Epithelial cell of prostate (primary cell): ENCODE measurements at places on chromosomes 6 and 20.

DNA sequence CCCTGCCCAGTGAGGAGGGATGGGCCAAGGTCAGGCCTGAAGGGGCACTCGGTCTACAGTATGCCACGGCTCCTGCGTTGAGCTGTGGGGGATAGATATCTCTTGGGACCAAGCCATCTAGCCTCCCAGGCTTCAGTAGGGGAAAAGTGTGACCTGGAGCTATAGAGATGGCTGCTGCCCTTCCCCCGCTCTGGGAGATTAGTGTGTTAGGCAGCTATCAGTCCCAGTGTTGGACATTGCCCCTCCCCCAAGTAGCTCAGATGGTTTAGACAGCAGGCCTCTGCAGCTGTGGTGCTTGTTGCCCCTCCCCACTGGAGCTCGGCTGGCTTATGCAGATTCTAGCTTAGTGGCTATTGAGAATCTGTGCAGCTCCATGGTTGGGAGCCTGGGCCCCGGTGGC is 56.8 kb downstream of the KHDRBS2 start:
- no peak for DNase-seq

GRCh38 chr6:95923518-95923917 is 92.3 kb upstream of the FUT9 start:
- DNase-seq, result no peak

- no peak for DNase-seq
Measured at GRCh38 chr6:14775528-14775927, 470.3 kb upstream of the JARID2 start.

GRCh38 chr6:169752074-169752623 is 727 bp downstream of the ERMARD start:
- no peak for DNase-seq

- no peak for DNase-seq
Measured at GRCh38 chr20:3398681-3399252, 8.7 kb downstream of the DNAAF9 start.

GRCh38 chr6:116366740-116367275 is 3.9 kb upstream of the DSE start:
- no peak for DNase-seq

DNA sequence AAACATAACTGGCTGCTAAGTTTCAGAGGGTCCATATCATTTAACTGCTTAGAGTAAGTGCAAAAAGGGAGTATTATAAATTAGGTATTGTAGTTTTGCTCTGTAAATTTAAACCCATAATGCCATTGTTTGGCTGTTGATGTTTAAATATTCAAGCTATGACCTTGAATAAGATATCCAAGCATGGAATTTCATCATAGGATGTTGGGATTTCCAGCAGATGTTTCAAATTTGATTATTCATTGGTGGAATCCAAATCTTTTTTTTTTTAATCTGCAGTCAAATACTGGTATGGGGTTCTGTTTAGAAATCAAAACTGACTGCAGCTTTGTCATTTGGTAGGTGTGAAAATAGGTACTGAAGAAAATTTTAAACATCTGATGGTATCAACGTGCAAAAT is 161.0 kb downstream of the KHDC1L start:
- DNase-seq, result no peak

DNA sequence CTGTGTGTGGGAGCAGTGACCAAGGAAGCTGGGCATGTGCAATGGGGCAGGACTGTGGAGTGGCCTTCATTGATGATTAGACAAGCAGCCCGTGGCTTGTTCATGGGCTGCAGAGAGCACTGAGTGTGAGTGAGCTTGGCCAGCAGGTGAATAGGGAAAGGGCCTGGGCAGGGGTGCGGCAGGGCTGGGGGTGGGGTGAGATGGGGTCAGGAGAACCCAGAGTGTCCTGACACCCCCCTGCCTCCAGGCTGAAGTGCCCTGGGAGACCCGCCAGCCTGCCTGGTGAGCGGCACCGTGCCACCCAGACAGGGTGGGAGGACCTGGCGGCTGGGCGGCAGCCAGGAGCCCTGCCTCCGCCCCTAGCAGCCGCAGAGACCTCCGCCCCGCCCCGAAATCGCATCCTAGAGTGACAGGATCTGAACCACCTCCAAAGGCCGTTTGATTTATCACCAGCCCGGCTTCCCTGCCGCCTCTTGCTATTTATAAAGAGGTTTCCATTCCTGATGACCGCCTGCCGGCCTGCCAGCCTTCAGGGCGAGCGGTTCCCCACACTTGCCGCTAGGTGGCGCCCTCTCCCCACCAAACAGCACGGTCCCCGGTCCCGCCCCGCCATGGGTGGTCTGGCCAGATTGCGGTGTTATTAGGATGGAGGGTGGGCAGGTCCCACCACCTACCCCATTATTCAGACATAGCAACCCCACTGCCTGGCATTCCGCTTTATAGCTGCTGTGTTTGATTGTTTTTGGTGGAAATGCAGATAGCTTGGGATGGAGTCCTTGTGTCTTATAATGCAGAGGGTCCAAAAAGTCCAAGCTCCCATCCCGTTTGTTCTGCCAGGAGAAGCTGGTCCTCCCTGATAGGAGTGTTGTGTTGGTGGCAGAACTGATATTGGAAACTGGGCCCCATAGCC is 3.5 kb downstream of the MYLK2 start:
- DNase-seq, result no peak

DNA sequence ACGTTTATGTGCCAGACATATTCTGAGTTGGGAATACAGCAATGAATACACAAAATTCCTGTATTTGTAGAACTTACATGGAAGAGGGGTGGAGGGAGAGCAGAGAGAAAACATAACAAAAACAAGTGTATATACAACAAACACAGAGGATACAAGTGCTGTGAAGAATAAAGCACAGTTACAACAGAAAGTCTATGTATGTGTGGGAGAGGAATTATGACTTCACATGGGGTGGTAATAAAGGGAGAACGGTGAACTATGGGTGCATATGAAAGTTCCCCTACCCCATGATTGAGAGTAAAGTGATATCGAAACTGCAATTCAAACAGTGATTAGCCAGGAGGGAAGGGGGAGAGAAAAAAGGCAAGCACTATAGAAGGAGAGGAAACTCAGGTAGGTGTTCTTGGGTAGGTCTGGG is 24.6 kb downstream of the HBS1L start:
- DNase-seq, result no peak
